Bronchial epithelial cell (primary cell): ENCODE measurements at places on chromosomes 6 and 20.

- peak; percentile 60 for DNase-seq
Measured at GRCh38 chr6:13766201-13766634, 48.1 kb downstream of the MCUR1 start.

DNA sequence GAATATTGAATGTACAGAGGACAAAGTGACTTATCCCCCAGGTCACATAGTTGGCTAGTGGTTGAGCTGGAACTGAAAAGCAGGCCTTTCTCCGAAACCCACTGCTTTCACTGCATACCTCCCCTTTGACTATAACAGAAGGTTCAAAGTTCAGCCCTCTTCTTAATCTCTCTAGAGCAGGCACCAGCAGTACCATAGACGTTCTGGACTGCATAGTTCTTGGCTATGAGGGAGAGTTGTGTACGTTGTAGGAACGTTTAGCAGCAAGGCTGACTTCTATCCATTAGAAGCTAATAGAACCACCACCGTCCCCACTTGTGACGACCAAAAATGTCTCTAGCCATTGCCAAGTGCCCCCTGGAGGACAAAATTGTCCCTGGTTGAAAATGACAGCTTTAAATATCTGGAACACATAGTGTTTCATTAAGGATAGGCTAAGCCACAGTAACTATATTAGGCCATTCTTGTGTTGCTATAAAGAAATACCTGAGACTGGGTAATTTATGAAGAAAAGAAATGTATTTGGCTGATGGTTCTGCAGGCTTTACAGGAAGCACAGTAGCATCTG lies 123.8 kb upstream of the MTHFD1L start:
- no peak for DNase-seq

- no peak for DNase-seq
Measured at GRCh38 chr6:111838749-111839484, 34.3 kb downstream of the FYN start.

DNA sequence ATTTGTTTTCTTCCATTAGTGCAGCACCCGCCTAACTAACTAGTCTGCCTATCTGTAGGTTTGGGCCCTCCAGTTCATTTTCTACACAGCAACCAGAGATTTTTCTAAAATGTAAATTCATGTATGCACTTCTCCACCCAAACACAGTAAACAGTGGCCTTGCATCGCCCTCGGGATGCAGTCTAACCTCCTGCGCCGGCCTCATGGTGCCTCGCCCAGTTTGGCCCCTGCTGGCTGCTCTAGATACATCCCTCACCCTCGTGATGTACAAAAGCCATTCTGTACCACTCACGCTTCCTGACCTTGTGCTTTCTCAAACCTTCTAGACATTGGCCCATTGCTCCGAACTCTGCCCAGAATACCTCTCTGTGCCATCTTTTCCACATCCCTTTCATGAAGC lies 53.8 kb upstream of the VSTM2L start:
- no peak for DNase-seq

- DNase-seq = peak; percentile 80
Measured at GRCh38 chr20:35199740-35200139, 26.8 kb upstream of the MMP24 start.

DNA sequence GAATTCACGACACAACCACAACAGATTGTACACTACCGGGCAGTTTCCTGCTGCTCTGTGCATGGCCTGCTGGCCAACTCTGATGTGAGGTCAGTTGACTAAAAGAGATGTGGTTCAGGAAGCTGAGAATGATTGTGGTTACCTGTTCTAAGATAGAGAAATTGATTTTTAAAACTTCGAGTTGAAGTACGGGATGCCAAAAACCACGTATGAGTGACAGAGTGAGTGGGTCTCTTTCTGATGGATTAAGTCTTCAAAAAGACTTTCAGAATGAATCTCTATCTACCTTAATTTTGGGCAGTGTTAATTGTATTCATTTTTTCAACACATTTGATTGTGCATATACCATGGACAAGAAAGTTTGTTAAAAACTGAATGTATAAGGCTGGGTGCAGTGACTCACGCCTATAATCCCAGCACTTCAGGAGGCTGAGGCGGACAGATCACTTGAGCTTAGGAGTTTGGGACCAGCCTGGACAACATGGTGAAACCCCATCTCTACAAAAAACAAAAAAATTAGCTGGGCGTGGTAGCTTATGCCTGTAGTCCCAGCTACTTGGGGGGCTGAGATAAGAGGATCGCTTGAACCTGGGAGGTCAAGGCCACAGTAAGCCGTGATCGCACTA lies 121.2 kb downstream of the SGK1 start:
- no peak for DNase-seq

- no peak for DNase-seq
Measured at GRCh38 chr20:59666586-59666985, 62.2 kb downstream of the PHACTR3 start.

- no peak for DNase-seq
Measured at GRCh38 chr6:84019141-84019841, 14.3 kb upstream of the MRAP2 start.

DNA sequence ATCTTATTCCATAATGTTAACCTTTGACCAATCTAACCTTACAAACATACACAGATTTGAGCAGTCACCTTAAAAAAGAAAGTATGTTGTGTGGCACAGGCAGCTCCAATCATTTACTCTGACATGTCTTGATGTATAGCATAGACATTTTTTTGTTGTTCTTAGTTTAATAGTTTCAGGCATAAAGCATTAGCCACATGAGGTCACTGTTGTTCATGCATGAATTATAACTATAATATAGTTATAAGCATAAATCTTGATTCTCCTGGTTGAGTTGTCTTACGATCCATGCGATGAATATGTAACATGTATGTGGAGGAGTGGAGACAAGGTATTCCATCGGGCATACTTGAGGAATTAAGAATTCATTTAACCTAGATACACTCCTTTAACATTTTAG lies 26.1 kb upstream of the NKAIN2 start:
- peak; percentile 56 for DNase-seq

DNA sequence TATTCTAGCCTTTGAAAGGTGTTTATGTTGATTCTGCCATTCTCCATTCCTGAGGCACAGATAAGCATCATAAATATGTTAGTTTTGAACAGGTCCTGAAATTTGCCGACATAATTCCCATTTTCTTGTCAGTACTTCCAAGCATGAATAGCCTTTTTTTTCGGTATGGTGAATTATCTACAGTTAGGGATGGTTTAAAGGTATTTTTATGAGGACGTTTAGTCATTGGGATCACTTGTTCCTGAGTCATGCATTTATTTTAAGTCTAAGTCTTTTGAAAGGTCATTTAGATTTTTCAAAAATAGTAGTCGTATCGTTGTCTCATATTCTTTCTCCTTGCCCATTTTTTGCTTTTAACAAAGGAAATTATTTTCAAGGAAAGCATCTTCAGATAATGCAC lies 98.7 kb downstream of the PHACTR3 start:
- DNase-seq = no peak

- DNase-seq = peak; percentile 57
Measured at GRCh38 chr6:131519670-131520436, 53.2 kb upstream of the ARG1 start.
